ENCODE measurements at places on chromosomes 2 and 18.

GRCh38 chr18:8367217-8367988, 241.8 kb upstream of the RAB12 start:
- DNase-seq = no peak

DNA sequence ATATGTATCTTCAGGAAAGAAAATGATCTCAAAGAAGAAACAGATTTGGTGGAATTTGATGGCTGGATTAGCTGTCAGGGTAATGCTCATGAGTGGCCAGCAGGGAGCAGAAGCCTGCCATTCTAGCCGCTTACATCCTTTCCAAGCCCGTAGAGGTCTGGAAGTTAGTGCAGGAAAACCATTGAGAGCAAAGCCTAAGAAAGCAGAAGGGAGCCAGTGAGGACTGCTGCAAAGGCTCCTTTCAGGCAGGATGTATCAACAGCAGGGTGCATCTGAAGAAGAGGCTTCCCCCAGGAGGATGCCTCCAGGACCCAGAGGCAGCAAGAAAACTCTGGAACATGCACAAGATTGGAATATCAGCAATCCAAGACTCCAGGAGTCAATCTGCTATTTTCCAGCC, 22.9 kb upstream of the LBH start:
- peak; percentile 83 for DNase-seq

DNA sequence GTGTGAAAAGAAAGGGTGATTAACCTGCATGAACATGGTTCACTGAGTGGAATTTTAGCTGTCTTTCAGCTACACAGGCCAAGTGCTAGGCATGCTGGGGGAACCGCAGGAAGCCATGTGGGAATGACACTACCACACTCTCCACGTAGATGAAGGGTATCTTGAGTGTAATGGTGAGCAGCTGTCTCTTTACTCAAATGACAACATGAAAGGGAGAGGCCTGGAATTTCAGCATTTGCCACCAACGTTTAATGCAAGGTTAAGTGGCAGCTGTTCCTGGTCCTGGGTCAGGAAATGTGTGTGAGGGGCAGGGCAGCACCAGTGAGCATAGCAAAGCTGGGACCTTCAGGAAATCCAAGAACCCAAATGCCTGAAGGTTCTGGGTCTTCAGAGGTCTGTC, 588.4 kb downstream of the SLC4A3 start:
- DNase-seq = peak; percentile 8

- DNase-seq = peak; percentile 29
Observed at GRCh38 chr2:72129681-72130340, 17.9 kb downstream of the CYP26B1 start.

DNA sequence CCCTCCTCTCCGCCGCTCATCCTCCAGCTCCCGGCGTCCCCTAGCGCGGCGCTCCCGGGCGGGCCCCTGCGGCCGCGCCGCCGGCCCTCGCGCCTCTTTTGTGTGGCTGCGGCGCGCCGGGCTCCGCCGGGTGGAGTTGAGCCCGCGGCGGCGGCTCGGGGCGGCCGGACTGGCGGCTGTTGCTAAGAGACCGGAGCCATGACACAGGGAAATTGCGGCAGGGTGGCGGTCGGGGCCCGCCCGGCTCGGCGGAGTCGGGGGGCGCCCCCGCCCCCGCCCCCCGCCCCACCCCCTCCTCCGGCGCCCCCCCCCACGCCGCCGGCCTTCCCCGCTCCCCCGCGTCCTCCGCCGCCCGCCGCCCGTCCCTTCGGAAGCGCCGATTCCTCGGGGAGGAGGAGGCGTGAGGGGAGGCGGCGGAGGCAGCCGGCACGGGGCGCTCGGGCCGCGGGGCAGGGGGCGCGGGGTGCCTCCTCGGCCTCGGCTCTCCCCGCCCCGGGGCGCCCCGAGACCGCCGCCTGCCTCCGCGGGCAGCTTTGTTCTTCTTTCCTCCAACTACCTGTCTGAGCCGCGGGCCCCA, at the start of gene TMEM200C:
TSS of gene TMEM200C (minus strand) at position 224 of the 577 bp plus-strand sequence. CDS start 3,459 bp downstream, outside the sequence.
- no peak for DNase-seq

DNA sequence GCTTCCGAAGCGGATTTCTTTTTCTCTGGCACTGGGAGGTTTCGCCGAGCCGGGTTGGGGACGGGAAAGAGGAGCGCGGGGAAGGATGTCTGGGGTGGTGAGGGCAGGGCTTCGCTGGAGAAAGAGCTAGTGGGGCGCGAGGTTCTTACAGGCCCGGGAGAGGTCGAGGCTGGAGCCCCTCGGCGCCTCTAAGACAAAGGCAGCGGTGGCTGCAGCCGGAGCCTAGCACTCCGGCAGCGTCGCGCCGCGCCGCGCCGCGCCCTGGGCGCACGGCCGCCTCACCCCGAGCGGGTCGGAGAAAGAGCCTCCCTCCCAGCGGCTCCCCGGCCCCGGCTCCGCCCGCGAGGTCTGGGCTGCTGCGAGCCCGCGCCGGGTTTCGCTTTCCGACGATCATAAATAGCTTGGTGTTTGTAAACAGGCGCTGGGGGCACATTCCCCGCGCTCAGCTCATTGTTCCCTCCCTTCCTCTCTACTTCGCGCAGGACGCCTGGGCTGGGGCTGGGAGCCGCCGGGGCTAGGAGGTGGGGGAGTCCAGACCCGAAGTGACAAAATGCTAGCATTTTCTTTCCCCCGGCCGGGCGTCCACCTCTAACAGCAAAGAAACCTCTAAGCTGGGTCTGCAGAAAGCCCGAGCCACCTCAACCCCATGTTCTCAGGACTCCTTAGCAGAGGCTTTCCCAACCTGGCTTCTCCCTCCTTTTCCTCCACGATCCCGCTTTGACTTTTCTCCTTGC, 813 bp upstream of the MEIS1 start:
- DNase-seq = peak; percentile 74

DNA sequence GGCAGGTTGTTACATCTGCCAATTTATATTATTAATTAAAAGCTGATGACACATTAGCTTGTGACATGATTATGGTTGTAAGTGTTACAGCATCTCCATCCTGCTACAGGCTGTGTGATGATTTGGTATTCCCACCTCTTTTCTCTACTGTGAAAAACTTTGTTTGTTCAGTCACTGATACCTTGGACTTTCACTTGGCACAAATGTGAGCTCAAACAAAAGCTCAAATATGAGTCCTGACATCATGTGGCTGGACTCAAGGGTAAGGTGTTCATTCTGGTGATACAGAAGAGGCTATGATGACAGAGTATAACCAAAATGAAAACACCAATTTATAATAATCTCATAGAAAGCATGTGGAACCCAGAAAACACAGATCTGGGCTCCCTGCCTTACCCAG, 11.4 kb upstream of the IL36A start:
- no peak for DNase-seq

- no peak for DNase-seq
Observed at GRCh38 chr18:73545472-73545871, 602.2 kb downstream of the FBXO15 start.

DNA sequence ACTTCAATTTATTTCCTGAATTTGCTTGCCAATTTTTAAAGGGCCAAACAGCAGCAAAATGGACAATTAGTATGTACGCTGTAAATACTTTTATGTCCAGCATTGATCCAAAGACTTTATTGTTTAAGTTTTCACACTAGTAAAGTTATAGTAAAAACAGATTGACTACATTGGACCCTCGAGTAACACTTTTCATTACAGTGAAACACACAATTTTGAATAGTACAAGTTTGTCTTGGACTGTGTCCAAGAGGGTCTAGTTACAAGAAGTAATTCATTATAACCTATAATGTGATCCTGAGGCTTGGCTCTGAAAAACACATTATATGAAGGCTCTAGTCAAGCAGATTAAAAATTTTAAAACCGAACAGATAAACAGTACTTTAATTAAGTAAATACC, 11.4 kb upstream of the RBBP8 start:
- DNase-seq = no peak

- no peak for DNase-seq
Observed at GRCh38 chr18:76689646-76690264, 132.6 kb upstream of the ZNF236 start.

- DNase-seq = no peak
Observed at GRCh38 chr2:189885368-189885767, 101.1 kb downstream of the PMS1 start.

- DNase-seq = no peak
Observed at GRCh38 chr18:5510135-5510846, 33.5 kb downstream of the EPB41L3 start.

GRCh38 chr2:85541753-85542457, 2.9 kb downstream of the MAT2A start:
- peak; percentile 62 for DNase-seq

- DNase-seq = no peak
Observed at GRCh38 chr2:127200962-127201361, 19.1 kb downstream of the CYP27C1 start.

DNA sequence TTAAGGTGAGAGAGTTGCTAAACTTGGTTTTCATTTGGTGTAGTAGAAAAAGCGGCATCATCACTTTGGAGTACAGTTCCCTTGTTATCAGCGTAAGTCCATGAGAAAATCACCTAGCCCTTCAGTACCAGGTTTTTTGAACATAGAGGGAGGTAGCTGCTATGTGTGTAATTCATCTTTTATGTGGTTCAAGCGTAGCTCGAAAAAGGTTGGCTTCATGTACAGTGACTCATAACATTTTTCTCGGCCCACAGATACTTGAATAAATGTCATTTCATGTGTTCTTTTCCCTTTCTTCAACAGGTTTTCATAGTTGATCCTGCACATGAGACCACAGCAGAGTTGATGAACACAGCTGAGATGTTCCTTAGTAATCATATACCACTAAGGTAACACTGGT, 43.6 kb downstream of the UGGT1 start:
- DNase-seq = no peak

DNA sequence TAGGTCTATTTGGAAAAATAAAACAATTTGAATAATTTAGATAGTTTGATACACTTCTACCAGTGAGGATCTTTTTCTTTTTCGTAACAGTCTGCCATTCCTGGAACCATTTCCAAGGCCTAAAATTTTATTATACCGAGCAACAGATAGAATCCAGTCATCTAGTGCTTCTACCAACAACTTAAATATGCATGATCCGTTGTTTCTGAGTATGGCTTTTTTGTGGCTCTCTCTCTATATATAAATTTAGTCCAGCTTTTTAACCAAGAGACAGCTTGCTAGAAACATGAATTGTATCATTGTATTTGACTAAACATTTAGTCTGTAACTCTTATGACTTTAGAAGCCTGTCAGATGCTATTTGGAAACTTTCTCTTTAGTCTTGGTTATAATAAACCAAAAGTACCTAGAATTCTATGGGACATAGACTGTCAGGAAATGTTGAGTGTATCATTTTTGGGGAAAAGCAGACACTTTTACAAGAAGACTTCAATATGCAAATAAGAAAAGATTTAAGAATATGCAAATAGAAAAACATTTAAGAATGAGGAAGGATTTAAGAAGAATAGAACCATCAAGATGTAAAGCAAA, 161.4 kb downstream of the ZEB2 start:
- DNase-seq = no peak

- no peak for DNase-seq
Observed at GRCh38 chr2:151770995-151771394, 36.7 kb upstream of the NEB start.

- peak; percentile 95 for DNase-seq
Observed at GRCh38 chr18:58579561-58580047, 49.3 kb downstream of the ALPK2 start.

Measured in AG10803 (cell line).